ENCODE measurements at places on chromosomes 1 and 21. TPM values are rescaled to one million over a fixed set of nuclear protein-coding genes. Genes with fewer than 3 reads are reported as not detected.

The FOXO6 gene
- total RNA-seq, result 3.8 TPM

The KRTAP11-1 gene
- total RNA-seq, result not detected

The COL16A1 gene
- total RNA-seq, result 7.9 TPM

- no peak for DNase-seq
Observed at GRCh38 chr1:10082785-10083479, 50.2 kb downstream of the UBE4B start.

DNA sequence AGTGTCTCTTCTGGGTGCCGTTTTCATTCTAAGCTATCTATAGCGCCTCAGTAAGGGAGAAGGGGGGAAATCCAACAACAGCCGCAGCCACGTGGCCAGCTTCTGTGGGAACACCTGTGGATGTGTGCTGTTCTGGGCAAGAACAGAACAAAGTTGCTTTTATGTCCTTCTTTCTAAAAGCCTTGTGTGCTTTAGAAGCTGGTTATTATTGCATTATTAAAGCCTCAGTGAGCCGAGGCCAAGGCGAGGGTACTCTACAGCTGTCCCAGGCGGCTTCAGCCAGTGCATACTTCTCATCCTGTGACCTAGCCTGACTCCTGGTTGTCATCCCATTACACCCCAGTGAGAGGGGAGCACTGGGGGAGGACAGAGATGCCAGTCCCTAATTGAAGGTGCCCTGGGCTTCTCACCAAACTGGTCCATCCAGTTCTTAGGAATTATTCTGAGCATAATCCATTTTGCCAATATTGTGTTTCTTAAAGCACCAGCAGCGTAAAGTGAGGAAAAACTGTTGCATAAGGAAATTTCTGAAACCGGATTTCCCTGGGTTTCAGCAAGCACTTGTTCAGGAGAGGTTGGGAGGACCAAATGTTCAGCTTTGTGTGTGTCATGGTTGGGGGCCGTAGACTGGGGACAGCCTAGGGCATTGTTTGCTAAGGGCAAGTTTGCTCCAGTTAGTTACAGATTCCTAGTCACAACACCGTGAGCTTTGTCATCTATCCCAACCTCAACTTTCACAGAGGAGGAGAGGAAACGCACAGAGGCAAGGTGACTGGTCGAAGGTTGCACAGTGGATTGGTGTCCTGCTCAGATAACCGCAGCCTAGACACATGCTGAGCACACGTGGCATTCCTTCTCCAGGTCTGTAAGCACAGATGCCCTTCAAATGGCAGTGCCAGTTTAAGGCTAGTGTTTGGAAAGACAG lies 61.0 kb upstream of the ATP1A1 start:
- DNase-seq, result no peak

GRCh38 chr1:115105831-115106230 lies 16.5 kb upstream of the TSPAN2 start:
- DNase-seq, result no peak

GRCh38 chr1:165914136-165914798 lies 86.9 kb downstream of the UCK2 start:
- no peak for DNase-seq

DNA sequence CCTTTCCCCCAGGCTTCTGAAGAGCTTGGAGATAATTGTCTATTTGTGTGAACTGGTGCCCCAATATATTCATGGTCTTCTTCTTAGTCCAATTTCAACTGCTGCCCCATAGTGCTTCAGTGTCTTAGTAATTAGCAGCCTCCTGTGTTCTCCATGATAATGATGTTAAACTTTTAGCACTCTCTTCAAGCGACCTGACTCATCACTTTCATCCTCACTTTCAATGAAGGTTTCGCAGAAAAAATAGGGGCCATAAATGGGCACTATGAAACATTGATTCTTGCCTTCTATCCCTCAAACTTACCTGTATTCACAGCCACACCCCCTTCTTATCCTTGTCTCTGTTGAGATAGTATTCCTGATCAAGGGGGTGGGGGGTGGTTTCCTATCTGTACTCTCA lies 210.6 kb downstream of the DNM3 start:
- DNase-seq, result no peak

DNA sequence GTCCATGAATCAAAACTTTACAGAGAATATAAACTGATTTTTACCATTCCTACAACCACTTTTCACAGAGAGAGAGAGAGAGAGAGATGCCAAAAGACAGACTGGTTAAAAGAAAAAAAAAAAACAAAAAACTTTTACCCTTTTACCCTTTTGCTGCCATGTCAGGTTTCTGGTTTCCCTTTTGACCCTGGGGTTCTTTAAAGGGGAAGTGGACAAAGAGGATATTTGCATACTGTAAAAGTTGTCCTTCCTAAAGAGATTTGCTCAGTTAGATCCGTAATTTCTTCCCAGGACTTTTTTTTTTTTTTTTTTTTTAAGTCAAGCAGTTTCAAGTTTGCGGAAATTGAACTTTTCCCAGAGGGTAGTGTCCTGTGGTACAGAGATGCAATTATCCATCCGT lies 287.8 kb upstream of the RGS18 start:
- DNase-seq, result no peak
